ENCODE measurements at places on chromosomes 3 and 15.

GRCh38 chr15:61070111-61070901 lies 158.8 kb downstream of the RORA start:
- DNase-seq: no peak

DNA sequence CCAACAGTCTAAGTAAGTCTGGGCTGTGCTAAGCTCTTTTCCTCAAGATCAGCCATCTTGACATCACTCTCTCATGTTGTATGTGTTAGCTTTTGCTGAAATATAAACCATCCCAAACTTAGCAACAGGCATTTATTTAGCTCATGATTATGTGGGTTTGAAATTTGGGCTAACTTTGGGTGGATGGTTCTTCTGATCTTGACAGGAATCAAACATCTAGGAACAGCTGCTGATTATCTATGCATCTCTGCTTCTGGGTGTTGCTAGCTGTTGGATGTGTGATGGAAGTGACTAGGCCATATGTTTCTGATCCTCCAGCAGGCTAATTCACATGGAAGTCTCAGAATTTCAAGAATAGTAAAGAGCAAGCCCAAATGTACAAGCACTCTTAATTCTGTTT lies 615.2 kb upstream of the TGFBR2 start:
- DNase-seq: no peak

DNA sequence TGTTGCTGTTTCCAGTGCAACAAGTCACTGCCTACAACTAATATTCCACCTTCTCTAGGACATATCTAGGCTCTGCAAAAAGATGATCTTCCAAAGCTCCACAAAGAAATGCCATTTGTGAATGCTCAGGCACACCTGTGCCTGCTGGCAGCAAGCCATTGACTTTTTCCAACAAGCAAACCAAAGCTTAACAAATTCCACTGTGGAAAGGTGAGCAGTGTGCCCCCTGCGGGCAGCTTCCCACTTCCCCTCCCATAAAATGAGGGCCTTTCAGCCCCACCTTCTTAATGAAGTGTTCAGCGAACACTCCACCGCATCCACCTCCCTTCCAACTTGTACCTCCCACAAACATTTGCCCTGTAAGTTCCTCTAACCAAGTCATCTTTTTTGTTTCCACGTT lies 157.5 kb upstream of the SLC24A5 start:
- no peak for DNase-seq

GRCh38 chr3:181921220-181921619 lies 209.5 kb downstream of the SOX2 start:
- DNase-seq: no peak

- no peak for DNase-seq
Measured at GRCh38 chr15:64453689-64454037, 6.7 kb upstream of the ZNF609 start.

DNA sequence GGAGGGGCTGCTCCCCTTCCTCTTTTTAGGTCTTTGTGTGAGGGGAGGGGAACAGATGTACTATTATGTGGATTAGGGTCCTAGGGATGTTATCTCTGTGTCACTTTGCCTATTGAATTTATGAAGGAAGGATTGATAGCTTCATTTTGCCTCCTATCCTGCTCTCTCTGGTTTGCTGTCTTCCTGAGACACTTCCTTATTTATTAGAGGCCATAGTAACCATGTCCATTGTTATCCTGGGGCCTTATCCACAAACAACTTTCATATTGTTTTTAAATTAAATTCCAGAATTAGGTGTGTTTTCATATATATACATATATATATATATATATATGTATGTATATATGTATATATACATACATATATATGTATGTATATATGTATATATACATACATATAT lies 83.2 kb upstream of the LRRFIP2 start:
- DNase-seq: no peak

DNA sequence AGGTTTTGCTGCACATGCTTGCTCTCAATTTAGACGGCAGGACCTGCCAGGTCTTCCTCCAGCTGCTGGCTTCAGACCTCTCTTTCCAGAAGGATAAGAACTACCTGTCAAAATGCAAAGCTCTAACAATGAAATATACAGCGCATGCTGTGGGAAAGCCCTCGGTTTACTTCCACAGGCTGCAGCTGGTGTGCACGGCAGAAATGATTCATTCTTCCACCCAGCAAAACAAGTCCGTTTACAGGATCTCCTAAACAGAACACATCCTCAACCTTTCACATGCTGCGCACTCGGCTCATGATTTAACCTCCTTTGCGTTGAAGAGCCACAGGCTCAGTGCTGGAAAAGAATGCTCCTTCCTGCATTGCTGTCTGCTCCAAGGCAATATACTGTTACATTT lies 92.4 kb upstream of the WNT5A start:
- DNase-seq: no peak

GRCh38 chr3:51670053-51670822 lies 814 bp upstream of the TEX264 start:
- DNase-seq: no peak

GRCh38 chr15:83283138-83283812 lies 1.2 kb downstream of the BNC1 start:
- DNase-seq: peak; percentile 35

- no peak for DNase-seq
Measured at GRCh38 chr3:46851364-46852333, 11.6 kb downstream of the MYL3 start.

GRCh38 chr3:115248274-115248673 lies 101.2 kb upstream of the ZBTB20 start:
- DNase-seq: peak; percentile 49

DNA sequence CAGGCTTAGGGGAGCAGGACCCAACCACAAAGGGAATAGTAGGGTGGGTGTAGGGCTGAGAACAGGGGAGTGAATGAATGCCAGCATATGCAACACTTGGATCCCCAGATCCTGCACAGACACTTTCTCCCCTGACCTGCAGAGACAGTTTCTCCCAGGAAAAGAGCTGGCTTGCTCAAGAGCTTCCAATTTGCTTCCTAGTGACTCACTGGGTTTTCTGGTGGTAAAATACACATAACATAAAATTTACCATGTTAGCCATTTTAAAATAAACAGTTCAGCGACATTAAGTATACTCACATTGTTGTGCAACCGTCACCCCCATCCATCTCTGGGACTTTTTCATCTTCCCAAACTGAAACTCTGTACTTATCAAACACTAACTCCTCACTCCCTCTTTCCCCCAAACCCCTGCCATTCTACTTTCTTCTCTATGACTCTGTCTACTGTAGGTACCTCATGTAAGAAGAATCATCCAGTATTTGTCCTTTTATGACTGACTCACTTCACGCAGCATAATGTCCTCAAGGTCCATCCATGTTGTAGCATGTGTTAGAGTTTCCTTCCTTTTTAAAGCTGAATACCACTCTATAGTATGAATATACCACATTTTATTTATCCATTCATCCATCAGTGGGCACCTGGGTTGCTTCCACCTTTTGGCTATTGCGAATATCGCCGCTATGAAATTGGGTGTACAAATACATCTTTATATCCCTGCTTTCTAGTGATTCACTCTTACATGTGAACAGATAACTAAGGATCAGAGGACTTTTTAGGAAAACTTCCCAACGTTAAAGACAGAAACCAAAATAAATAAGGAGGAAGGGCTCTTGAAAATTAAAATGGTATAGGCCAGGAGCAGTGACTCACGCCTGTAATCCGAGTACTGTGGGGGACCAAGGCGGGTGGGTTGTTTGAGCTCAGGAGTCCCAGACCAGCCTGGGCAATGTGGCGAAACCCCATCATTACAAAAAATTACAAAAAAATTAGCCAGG lies 95.6 kb upstream of the TJP1 start:
- DNase-seq: no peak

DNA sequence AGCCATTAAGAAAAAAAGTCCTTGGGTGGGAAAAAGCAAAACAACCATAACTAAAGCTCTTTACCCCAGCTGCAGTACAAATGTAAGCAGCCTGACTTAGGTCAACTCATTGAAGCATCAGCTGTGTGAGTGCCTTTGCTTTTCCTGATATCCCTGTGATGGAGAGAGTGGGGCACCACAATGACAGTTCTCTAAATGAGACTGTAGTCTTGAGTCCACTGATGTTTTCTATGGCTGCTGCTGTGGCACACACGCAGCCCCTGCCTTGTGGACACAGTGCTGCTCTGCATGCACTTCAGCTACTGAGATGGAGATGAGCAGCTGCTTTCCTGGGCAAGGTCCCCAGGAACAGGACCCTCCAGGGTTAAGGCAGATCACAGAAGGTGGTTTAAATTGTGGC lies 173.2 kb downstream of the KCNAB1 start:
- DNase-seq: no peak

DNA sequence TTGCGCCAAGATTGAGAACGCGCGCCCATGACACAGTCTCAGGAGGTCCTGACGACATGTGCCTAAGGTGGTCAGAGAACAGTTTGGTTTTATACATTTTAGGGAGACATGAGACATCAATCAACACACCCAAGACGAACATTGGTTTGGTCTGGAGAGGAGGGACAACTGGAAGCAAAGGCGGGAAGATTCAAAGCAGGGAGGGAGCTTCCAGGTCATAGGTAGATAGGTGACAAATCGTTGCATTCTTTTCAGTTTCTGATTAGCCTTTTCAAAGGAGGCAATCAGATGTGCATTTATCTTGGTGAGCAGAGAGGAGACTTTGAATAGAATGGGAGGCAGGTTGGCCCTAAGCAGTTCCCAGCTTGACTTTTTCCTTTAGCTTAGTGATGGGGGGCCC lies 828.4 kb upstream of the DPPA4 start:
- no peak for DNase-seq

- DNase-seq: peak; percentile 71
Measured at GRCh38 chr3:128787256-128788253, 61.6 kb downstream of the RAB7A start.

- DNase-seq: no peak
Measured at GRCh38 chr15:66956672-66957430, 108.6 kb upstream of the SMAD3 start.

GRCh38 chr3:169170456-169170855 lies 493.1 kb downstream of the MECOM start:
- peak; percentile 59 for DNase-seq

DNA sequence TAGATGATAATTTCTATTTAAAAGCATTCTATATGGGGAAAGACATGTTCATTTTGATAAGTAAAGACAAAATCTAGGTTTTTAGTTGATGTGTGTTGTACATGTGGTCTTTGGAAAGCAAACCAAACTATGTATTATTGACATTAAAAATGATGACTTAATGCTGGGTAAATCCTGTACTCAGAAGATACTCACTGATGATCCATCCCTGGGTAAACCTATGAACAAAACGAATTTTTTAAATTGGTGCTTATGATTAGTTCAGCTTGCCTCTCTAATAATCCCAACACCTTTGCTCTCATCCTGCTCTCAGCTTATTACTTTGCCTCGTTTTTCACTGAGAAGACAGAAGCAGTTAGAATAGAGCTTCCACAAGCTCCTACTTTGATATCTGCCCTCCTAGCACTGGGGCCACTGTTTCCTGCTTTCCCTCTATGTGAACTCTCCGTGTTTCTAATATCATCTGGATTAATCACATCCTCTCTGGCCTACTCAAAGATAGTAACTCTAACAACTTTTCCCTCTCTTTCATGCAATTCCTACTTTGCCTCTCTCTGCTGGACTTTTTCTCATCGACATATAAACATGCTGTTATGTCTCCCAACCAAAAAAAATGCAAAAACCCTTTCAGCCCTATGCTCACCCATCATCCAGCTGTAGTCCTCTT lies 29.3 kb downstream of the RARRES1 start:
- peak; percentile 76 for DNase-seq

DNA sequence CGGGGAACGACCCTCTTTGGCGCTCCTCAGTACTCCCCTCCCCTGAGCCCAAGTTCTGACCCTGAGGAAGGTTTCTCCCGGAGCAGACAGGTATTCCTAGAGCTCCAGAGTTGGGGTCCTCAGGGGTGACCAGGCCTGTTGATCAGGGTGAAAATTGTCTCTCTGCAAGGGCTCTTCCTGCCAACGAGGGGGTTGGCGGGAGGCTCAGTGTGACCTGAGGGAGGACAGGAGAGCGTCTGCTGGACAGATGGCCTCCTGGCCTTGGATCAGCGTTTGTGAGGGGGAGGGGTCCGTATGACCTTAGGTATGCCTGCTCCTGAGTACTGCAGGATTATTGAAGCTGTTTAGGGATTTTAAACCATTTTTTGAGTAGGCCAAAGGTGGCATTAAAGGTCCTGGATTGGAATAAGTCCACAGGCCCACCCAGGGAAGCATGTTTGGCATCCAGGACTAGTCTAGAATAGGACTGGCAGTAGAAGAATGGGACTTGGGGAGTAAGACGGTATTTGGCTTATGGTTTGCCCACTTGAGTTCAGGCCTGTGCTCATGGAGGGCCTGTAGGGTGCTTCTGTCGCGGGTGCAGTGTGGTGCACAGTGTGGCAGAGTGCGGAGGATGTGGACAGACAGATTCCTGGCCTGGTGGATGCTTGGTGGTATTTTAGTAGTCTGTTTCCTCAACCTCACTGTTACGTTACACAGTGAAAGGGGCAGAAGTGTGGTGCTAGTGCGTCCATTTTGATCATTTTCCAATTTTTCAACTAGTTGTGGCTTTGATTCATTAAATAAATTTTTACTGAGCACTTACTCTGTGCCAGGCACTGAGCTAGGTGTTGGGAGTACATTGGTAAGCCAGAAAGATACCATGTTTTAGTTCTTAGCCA lies 959 bp downstream of the ZNF592 start:
- peak; percentile 40 for DNase-seq

GRCh38 chr15:89450076-89451006 lies 46.0 kb downstream of the RHCG start:
- DNase-seq: no peak

GRCh38 chr3:56761887-56762651 lies 39.7 kb downstream of the ARHGEF3 start:
- peak; percentile 64 for DNase-seq

DNA sequence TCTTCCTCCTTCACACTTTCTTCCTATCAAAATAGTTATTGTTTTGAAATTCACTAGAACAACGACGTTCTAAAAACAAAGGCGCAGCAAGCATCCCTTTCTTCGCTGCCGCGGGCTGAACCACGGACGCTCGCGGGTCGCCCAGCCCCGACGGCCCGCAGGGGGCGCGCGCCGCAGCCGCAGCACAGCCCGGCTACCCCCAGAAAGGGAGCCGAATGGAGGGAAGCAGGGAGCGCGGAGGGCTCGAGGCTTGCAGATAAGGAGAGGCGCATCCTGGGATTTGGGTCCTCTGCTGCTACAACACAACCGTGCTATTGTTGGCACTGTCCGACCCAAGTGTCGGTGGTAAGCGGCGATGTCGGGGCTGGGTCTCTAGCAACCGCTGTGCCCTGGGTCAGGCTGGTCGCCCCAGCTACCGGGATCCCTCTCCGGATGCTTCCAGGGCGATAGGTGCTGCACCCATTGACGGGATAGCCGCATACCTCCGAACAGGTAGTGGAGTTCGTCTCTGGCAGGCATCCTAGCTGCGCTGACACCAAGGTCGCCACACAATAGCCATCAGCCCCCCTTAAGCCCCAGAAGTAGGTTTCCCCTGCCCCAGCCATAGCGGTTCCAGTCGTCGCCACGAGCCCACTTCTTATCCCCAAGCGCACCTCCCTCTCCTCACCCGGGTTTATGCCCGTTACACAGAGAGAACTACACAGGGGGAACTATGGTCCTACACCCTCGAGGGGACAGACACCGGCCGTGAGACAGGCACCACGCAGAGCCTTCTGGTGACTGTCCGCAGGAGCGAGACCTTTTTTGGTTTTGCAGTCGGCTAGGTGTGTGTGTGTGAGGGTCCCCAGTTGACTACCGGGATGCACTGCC lies 6.0 kb downstream of the ONECUT1 start:
- no peak for DNase-seq

All from fibroblast of pulmonary artery (primary cell).